ENCODE measurements at places on chromosomes 3 and 15.

GRCh38 chr15:77832874-77833273 is 200.2 kb upstream of the LINGO1 start:
- DNase-seq = no peak

DNA sequence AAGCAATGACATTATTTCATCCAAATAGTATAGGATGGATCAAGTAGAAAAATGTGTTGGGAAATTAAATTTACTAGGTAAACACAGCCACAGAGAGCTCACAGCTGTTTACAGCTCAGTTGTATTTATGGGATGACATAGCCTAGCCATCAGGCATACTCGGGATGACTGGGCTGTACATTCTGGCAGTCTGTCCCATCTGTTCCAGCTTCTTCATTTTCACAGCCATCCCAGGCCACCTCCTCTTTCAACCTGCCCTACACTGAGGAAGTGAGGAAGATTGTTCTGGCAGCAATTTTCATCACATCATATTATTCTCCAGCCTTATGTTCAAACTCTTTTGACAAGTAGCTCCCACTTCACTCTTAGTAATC is 98.4 kb upstream of the PFN2 start:
- no peak for DNase-seq

DNA sequence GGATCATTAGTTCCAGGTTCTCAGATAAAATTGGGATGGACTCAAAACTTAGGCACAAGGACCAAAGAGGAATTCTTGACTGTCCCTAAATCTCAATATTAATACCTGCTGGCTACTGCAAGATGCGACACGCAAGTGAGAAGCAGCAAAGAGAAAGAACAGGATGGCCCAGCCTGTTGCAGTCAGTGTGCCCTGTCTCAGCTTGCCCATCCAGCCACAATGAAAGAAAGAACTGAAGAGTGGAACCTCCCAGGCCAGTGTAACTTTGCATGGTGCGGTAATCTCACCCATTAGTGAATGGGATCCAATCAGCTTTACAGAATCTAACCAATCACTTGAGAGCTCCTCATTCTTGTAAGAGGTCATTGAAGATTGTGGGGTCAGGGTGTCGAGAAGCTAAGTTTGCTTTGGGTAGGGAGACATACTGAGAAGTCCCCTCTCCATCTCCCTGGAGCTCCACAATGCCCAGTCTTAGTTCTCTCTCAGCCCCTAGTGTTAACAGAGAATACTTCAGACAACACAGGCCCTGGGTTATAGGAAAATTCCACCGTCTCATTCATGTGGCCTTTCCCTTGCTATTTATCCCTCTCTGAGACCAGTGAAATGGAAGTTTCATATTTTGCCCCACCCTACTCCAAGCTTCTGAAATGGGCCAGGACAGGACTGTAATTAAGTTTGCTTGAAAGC is 3.2 kb upstream of the SLC9A9 start:
- DNase-seq = no peak

DNA sequence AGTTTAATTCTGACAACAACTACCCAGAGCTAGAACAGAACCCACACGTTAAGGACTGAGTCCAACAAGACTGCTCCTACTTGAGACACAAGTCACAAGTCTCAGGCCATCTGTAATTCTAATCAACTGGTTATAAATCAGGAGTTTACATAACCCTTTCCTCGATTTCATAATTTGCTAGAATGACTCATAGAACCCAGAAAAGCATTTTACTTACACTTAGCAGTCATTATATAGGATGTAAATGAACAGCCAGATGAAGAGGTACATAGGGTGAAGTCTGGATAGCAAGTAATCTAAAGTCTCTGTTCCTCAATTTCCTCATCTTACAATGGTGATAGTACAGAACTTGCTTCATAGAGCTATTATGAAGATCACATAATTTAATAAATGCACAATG is 1018.2 kb downstream of the DIPK2A start:
- DNase-seq = no peak

DNA sequence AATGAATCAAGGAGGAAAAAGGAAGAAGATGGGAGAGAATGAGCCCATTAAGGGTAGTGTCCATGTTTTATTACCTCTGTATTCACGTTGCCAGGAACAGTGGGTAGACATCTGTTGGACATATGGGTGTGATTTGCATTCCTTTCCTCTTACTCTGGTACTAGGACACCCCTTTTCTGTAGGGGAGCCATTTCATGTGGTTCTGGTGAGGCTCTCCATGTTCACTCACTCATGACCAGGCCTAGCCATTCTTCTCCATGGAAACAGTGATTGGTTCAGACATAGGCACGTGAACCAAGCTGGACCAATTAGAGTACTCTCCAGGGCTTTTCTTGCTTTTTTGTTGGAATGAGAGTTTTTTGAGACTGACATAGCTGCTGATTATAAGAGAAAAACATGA is 39.6 kb upstream of the PDCD6IP start:
- no peak for DNase-seq

DNA sequence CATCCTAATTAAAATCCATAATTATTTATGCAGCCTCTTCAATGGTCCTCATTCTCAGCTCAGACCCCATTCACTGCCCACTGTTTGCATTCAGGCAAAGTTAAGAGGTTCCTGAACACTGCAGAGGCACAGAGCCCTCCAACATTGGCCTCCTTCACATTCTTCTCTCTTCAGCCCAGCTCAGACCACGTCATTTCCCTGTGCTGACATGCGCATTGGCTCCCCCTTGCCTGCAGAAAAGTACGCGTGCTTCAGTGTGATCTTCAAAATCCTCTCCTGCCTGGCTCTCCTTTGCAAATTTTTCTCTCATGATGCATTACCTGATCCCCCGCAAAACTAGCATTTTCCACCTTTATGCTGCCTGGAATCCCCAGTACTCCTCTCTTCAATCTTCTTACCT is 552.3 kb downstream of the NTRK3 start:
- no peak for DNase-seq

- no peak for DNase-seq
These were observed 40.9 kb upstream of the CLSTN2 start for GRCh38 chr3:139893963-139894642.

GRCh38 chr15:67593562-67593961 is 51.1 kb downstream of the MAP2K5 start:
- no peak for DNase-seq

Data from NCI-H187 treated with DMSO at 0.1 percent for 48 hours (cell line).